Stimulated activated CD8-positive, alpha-beta memory T cell treated with anti-CD3 and anti-CD28 coated beads, Interleukin-12 subunit alpha, Interleukin-12 subunit beta, amount 100 ng/mL, for 1 hour (primary cell): ENCODE measurements at places on chromosomes 13 and 19.

DNA sequence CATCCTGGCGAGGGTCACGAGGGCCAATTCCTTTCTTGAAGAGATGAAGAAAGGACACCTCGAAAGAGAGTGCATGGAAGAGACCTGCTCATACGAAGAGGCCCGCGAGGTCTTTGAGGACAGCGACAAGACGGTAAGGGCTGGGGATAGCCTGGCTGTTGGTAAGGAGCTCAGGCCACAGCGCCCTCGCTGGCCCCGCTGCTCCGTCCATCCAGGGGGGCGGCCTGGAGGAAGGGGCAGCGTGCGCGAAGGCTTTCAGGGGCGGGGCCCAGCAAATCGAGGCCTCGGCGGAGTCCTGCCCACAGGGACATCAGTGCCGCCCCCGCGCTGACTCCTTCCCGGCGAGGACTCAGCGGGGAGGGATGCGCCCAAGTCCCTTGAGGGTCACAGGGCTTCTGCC lies 6.9 kb downstream of the F10 start:
- no peak for DNase-seq

- DNase-seq, result no peak
Measured at GRCh38 chr13:87280139-87280538, 391.0 kb upstream of the SLITRK5 start.

DNA sequence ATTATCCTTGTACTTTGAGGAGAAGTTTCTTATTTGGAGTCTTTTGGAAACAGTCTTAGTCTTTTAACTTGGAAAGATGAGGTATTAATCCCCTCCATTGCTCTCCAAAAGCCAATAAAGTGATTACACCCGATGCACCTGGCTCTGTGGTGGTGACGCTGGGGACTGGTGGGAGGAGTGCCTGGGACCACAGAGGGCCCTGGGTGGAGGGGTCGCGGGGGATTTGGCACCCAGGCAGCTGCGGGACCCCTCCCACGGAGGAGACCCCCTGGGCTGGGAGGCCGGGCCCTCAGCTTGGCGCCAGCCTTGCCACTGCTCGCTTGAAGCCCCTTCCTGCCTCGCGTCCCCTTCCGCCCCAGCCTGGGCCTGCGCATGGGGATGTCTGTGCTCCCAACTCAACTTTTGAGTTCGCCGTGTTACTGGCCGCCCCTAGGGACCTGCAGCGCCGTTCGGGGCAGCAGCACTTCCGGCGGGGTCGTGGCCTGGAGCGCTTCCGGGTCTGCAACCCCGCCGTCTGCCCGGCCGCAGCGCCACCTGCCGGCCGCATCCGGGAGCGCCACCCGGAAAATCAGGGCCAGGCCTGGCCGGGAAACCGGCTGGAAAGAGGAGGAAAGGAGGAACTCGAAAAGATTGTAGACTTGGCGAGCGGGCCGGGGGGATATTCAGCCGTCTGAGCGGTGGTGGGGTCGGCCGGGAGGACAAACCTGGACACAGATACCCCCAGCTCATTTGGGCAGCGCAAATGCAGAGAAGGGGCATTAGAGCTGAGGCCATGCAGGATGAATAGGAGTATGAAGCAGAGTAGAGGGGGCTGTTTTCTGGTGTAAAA lies 8.4 kb downstream of the PEAK3 start:
- peak; percentile 46 for DNase-seq

DNA sequence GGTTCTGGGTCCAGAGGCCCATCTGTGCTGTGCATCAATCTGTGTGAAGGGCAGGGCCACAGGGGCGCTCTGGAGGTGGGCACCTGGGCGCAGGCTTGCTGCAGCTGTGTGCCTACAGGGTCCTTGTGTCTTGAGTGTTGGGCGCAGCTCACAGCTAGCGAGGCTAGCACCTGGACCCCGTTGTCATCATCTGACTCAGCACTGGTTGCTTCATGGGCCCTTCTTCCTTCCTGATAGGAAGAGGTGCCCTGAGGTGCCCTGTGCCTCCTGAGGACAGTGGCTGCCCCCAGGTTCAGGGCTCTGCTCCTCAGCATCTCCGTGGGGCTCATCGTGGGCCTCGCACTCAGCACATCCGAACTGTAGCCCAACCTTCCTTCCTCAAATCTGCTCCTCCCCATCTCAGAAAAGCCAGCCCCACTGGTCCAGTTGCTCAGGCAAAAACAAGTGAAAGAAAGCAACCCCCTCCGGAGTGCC lies 54.8 kb downstream of the GATAD2A start:
- no peak for DNase-seq

DNA sequence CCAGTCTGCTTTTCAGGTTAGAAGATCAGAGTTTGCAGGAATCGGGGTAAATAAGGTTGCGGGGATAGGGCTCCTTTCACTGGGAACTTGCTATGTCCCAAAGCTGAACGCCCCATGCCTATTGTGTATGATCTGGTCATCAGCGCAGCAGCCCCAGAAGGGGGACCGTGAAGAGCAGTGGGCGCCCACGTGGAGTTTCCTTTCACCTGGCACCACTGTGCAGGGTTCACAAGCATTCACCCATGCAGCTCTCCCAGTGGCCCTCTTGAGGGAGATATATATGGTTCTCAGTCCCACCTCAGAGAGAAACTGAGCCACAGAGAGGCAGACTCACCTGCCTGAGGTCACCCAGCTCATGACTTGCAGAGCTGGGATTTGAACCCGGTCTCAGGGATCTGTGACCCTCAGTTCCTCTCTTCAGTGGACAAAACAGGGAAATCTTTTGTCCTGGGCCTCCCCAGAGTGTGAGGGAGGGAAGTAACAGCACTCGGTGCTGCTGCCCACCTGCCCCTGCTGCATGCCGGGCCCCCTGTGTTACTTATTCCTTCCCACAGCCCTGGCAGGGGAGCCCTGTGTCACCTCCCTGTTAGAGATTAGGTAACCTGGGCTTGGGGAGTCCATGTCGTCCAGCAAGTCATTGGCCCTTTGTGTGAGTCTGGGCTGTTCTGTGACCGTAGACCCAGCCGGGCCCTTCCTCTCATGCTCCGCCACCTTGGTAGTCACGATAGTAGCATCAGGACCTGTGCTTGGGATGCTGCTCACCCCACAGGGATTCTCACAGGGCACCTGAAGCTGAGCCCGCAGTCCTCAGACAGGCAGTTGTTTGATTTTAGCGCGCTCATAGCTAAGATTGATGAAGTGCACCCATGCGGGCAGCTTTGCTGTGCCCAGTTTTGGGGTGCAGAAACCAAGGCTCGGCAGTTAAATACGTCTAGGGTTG lies 27.9 kb downstream of the PPP5C start:
- no peak for DNase-seq

DNA sequence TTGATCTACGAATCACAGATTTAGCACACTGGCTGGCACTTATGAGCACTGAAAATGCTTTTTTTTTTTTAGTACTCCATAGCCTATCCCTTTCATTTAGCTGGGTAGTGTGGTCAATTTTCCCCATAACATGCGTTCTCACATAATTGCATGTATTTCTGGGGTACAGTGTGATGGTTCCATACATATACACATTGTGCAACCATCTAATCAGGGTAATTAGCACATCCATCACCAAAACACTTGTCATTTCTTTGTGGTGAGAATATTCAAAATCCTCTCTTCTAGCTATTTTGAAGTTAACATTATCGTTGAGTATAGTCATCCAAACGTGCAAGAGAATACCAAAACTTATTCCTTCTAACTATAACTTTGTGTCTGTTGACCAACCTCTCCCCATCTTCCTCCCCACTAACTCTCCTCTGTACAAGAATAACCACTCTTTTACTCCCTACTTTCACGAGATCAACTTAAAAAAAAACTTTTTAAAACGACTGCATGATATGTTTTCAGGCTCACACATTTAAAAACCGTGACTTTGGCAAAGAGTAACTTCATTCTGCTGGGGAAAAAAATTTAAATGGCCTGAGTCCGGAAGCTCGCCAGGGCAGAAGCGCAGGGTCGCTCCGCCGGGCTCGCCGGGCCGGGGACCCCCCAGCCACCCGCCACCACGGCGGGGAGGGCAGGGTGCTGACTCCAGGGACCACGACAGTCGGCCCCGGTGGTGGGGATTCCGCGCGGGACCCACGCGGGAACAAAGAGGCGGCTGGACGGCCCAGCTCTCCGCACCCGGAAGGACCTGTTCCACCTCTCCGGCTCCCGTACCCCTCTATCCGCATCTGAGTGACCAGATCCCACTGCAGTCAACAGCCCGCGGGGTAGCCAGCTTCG lies 868 bp upstream of the UBAC2 start:
- no peak for DNase-seq

GRCh38 chr19:50702158-50702870 lies 17.3 kb downstream of the SHANK1 start:
- no peak for DNase-seq

DNA sequence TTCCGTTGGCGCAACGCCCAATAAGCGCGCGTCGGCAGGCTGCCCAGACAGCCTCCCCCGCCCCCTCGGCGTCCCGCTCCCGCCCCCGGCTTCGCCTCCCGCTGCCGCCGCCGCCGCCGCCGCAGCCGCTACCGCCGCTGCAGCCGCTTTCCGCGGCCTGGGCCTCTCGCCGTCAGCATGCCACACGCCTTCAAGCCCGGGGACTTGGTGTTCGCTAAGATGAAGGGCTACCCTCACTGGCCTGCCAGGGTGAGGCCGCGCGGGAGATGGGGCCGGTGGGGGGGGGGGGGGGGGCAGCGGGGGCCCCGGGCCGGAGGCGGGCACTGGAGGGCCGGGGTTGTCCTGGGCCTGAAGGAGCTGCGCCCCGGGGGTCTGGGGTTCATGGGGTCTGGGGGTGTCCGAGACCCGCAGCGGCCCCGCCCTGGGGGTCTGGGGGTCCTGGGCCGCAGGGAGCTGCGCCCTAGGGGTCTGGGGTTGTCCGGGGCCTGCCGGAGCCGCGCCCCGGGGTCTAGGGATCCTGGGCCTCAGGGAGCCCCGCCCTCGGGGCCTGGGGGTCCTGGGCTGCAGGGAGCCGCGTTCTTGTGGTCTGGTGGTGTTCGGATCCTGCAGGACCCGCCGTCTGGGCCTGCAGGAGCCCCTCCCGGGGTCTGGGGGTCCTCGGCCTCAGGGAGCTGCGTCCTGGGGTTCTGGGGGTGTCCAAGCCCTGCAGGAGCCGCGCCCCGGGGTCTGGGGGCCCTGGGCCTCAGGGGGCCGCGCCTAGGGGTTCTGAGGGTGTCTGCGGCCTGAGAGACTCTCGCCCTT lies at the start of gene HDGFL2:
Gene HDGFL2 (plus strand): TSS at position 124 of the 801 bp plus-strand sequence. CDS start 54 bp downstream, at position 178.
- DNase-seq, result no peak

- DNase-seq, result no peak
Measured at GRCh38 chr13:91627952-91628739, 229.7 kb downstream of the GPC5 start.
